ENCODE measurements at places on chromosomes 4 and X. TPM values are rescaled to one million over a fixed set of nuclear protein-coding genes. Genes with fewer than 3 reads are reported as not detected.

The DCLK2 gene
- 2.8 TPM for total RNA-seq

The ARSH gene
- 0.08 TPM for total RNA-seq

The TMEM35A gene
- total RNA-seq = 2.6 TPM

DNA sequence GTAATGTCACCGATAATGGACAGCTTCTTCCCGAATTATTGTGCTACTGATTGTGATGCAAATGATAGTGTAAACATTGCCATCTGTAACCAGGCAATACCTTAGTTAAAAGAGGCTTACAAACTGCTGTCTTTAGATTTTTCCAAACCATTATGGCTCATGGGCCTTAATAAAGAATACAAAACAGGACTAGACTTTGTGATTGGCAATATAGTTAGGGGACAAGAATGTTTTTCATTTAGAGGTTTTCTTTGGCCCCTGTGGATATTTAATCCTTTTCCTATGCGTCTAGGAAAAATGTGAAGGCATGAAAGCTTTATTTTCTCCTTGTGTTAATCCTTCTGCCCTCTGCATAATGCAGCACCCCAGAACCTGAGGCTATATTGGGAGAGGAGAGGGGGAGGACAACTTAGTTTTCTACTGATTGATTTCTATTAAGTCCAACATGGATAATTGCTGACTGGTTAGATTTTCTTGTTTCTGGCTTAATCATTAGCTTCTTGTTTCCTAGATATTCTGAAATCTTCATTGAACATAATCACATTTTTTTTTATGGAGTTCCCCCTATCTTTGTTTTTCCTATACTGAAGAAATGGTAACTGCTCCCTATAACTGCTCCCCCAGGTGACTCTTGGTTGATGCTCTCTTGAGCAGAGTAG lies 1.9 kb downstream of the PRPS1 start:
- no peak overlapping the region for H3K27ac ChIP-seq
- no peaks in the 10 kb centered on the region for H3K36me3 ChIP-seq
- no peaks in the 10 kb centered on the region for H3K4me1 ChIP-seq
- peak overlapping the region; percentile 29 for H3K4me3 ChIP-seq
- no peak for DNase-seq

The CEP44 gene
- 19.0 TPM for total RNA-seq

GRCh38 chr4:39037941-39038340 lies 5.7 kb upstream of the TMEM156 start:
- H3K4me1 ChIP-seq = no peaks in the 10 kb centered on the region
- peak overlapping the region; percentile 10 for H3K27ac ChIP-seq
- DNase-seq = no peak
- no peaks in the 10 kb centered on the region for H3K36me3 ChIP-seq
- H3K27me3 ChIP-seq = no peaks in the 10 kb centered on the region

The GPC4 gene
- 9.2 TPM for total RNA-seq

The DOK7 gene
- total RNA-seq = not detected

- H3K36me3 ChIP-seq = no peaks in the 10 kb centered on the region
- no peak for DNase-seq
- no peak overlapping the region for H3K27ac ChIP-seq
- no peaks in the 10 kb centered on the region for H3K4me1 ChIP-seq
Measured at GRCh38 chrX:110043506-110043905, 40.6 kb downstream of the TMEM164 start.

The OPRPN gene
- not detected for total RNA-seq

GRCh38 chr4:15930314-15930713 lies 8.2 kb downstream of the FGFBP1 start:
- no peaks in the 10 kb centered on the region for H3K4me1 ChIP-seq
- peaks cover 5% of the 10 kb centered on the region for H3K27me3 ChIP-seq
- DNase-seq = no peak
- no peaks in the 10 kb centered on the region for H3K36me3 ChIP-seq
- no peak overlapping the region for H3K4me3 ChIP-seq

GRCh38 chr4:158192439-158193158 lies 17.7 kb upstream of the TMEM144 start:
- DNase-seq = no peak
- H3K4me3 ChIP-seq = no peak overlapping the region
- no peak overlapping the region for H3K27ac ChIP-seq
- H3K36me3 ChIP-seq = no peaks in the 10 kb centered on the region

- no peak overlapping the region for H3K4me3 ChIP-seq
- H3K4me1 ChIP-seq = no peaks in the 10 kb centered on the region
- no peaks in the 10 kb centered on the region for H3K36me3 ChIP-seq
- DNase-seq = no peak
- H3K27me3 ChIP-seq = no peaks in the 10 kb centered on the region
Measured at GRCh38 chr4:15674926-15675325, 6.7 kb upstream of the FAM200B start.

- H3K27ac ChIP-seq = no peak overlapping the region
- no peak for DNase-seq
- no peaks in the 10 kb centered on the region for H3K4me1 ChIP-seq
- H3K36me3 ChIP-seq = no peaks in the 10 kb centered on the region
Measured at GRCh38 chrX:124395145-124395880, 49.0 kb downstream of the SH2D1A start.

The MAGEE2 gene
- not detected for total RNA-seq

The MSANTD1 gene
- total RNA-seq = 0.08 TPM

The KLHL8 gene
- 23.9 TPM for total RNA-seq

GRCh38 chr4:81031796-81032551 lies 1.5 kb downstream of the BMP3 start:
- DNase-seq = no peak
- H3K36me3 ChIP-seq = no peaks in the 10 kb centered on the region
- H3K4me1 ChIP-seq = peaks cover 8% of the 10 kb centered on the region
- H3K27me3 ChIP-seq = peaks cover 80% of the 10 kb centered on the region
- H3K27ac ChIP-seq = no peak overlapping the region

The SASH3 gene
- total RNA-seq = 0.67 TPM

DNA sequence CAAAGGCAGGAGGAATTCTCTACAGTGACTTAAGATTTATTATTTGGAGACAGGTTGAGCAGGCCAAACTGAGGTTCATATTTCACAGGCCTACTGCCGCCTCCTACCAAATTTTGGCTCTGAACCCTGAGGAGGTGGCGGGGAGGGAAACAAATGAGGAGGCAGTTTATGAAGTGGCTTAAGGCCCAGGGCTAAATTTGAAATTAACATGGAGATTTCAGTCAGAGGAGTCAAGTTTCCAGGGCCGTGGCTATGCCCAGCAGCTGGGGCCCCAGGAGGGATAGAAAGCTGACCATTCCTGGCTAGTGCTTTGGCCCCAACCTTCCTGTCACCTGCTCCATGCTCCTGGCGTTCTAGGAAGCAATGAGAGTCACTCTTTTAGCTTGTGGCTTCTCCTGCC lies 73.4 kb upstream of the ARHGAP36 start:
- no peak overlapping the region for H3K4me3 ChIP-seq
- no peaks in the 10 kb centered on the region for H3K27me3 ChIP-seq
- H3K4me1 ChIP-seq = no peaks in the 10 kb centered on the region
- H3K27ac ChIP-seq = no peak overlapping the region
- DNase-seq = no peak

The DIPK2B gene
- total RNA-seq = 0.44 TPM

DNA sequence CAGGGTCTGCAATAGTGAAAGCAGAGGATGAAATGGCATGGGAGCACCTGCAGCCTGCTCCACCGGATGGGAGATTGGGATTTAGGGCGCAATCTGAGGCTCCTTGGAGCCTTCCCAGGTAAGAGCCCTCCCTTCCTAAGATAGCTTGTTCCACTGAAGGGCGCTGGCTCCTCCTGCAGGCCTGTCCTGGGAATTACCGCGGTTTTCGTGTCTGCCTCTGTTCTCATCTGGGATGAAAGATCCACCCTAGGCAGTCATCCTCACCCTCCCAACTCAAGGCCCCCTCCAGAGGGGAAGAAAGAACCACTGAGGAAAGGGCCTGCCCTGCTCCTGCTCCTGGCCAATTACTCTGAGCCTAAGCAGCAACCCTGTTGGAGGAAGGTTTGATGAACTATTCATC lies 547.5 kb downstream of the SMARCA1 start:
- H3K4me1 ChIP-seq = no peaks in the 10 kb centered on the region
- no peaks in the 10 kb centered on the region for H3K27me3 ChIP-seq
- H3K4me3 ChIP-seq = no peak overlapping the region
- H3K36me3 ChIP-seq = no peaks in the 10 kb centered on the region

DNA sequence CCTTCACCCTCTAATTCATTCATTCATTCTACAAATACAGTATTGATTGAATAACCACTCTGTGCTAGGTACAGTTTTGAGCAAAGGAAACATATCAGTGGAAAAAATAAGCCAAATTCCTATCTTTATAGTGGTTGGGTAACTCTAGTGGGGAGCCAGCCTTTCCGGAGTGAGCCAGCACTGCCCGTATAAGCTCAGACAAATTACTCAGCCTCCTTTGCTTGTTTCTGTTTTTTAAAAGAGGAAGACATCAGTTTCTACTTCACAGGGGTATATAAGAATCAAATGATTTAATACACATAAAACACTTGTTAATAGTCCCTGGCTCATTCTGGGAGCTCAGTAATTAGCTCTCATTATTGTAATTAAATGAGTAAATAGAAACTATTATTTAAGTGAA lies 238.2 kb upstream of the MAD2L1 start:
- H3K27me3 ChIP-seq = no peaks in the 10 kb centered on the region
- H3K4me3 ChIP-seq = no peak overlapping the region
- H3K36me3 ChIP-seq = no peaks in the 10 kb centered on the region
- no peak overlapping the region for H3K27ac ChIP-seq

The NAP1L3 gene
- total RNA-seq = 37.9 TPM

- no peak overlapping the region for H3K27ac ChIP-seq
- no peaks in the 10 kb centered on the region for H3K36me3 ChIP-seq
- H3K27me3 ChIP-seq = no peaks in the 10 kb centered on the region
- H3K4me1 ChIP-seq = no peaks in the 10 kb centered on the region
- H3K4me3 ChIP-seq = no peak overlapping the region
Measured at GRCh38 chr4:170008371-170008770, 17.8 kb downstream of the MFAP3L start.

- no peak for DNase-seq
- H3K27ac ChIP-seq = no peak overlapping the region
- no peaks in the 10 kb centered on the region for H3K36me3 ChIP-seq
- H3K27me3 ChIP-seq = no peaks in the 10 kb centered on the region
- H3K4me1 ChIP-seq = peaks cover 5% of the 10 kb centered on the region
Measured at GRCh38 chrX:50818986-50819385, 5.0 kb upstream of the SHROOM4 start.

GRCh38 chr4:82450966-82451755 lies 20.8 kb downstream of the ENOPH1 start:
- DNase-seq = no peak
- H3K36me3 ChIP-seq = no peaks in the 10 kb centered on the region
- no peaks in the 10 kb centered on the region for H3K27me3 ChIP-seq
- H3K4me1 ChIP-seq = no peaks in the 10 kb centered on the region
- no peak overlapping the region for H3K27ac ChIP-seq

DNA sequence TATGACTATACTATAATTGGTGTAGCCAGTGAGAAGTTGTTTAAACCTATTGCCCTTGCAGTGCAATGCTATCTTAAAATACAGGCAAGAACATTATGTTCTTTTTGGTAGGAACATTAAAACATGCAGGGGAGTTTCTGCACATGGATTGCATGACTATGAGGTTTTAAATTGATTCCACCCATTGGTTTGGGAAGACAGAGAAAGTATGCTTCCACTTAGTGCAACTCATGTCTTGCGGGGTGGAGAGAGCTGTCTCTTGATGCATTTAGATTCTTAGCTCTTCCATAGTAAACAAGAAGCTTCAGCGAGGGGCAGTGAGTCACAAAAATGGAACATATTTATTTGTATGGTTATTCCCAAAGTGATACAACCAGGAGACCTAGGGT lies 39.5 kb upstream of the RASL11B start:
- DNase-seq = no peak
- H3K27ac ChIP-seq = no peak overlapping the region

DNA sequence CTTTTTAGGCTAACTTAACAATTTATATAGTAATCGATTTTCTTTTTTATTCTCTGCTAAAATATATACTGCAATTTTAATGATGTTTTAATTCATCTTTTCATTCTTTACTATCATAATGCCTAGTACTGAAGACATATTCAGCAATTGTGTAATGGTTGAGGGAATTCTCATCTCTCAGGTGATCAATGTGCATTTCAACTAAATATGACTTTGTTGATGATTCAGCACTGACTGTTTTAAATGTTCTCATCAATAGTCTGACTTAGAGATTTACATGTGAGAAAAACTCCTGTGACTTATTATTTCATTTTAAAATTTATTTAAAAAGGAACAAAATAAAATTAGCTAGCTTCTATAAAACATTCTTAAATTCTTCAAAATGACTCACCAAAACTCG lies 1450.3 kb downstream of the STIM2 start:
- DNase-seq = no peak
- no peaks in the 10 kb centered on the region for H3K4me1 ChIP-seq
- H3K36me3 ChIP-seq = no peaks in the 10 kb centered on the region
- H3K4me3 ChIP-seq = no peak overlapping the region
- H3K27ac ChIP-seq = no peak overlapping the region

The SPANXB1 gene
- total RNA-seq = not detected

GRCh38 chrX:14409341-14409740 lies 120.0 kb upstream of the GLRA2 start:
- no peaks in the 10 kb centered on the region for H3K4me1 ChIP-seq
- no peaks in the 10 kb centered on the region for H3K27me3 ChIP-seq
- H3K36me3 ChIP-seq = no peaks in the 10 kb centered on the region
- H3K27ac ChIP-seq = no peak overlapping the region

DNA sequence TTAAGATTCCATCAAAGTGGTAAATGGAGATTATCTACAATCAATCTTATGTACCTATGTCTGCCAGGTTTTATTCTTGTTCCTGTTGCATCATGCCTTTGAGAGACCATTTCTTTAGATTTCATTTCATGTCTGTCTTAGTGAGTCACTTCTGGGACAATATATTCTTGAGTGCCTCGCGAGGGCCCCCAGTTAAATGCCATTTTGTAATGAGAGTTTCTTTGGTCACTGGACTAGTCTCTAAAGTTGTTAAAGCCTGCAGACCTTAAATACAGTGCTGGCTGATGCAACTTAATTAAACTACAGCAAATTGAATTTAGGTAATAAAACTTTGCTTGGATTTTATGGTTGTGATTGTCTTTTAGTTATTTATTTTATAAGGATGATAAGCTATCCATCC lies 87.2 kb upstream of the PITX2 start:
- no peak overlapping the region for H3K27ac ChIP-seq
- no peak overlapping the region for H3K4me3 ChIP-seq
- no peak for DNase-seq
- H3K4me1 ChIP-seq = no peaks in the 10 kb centered on the region
- H3K27me3 ChIP-seq = no peaks in the 10 kb centered on the region

- DNase-seq = no peak
- no peak overlapping the region for H3K27ac ChIP-seq
- H3K4me1 ChIP-seq = no peaks in the 10 kb centered on the region
- no peak overlapping the region for H3K4me3 ChIP-seq
Measured at GRCh38 chrX:138018145-138018799, 452.3 kb downstream of the ZIC3 start.

GRCh38 chr4:26325191-26325590 lies 4.4 kb downstream of the RBPJ start:
- no peak overlapping the region for H3K27ac ChIP-seq
- no peaks in the 10 kb centered on the region for H3K36me3 ChIP-seq
- no peak overlapping the region for H3K4me3 ChIP-seq
- no peaks in the 10 kb centered on the region for H3K27me3 ChIP-seq
- DNase-seq = peak; percentile 34
